ENCODE measurements at places on chromosomes 11 and 22. TPM values are rescaled to one million over a fixed set of nuclear protein-coding genes. Genes with fewer than 3 reads are reported as not detected.

GRCh38 chr11:19903620-19904069 lies 191.0 kb downstream of the NAV2 start:
- no peak for DNase-seq

GRCh38 chr22:29563652-29564460 lies 10.3 kb upstream of the THOC5 start:
- no peak for DNase-seq

DNA sequence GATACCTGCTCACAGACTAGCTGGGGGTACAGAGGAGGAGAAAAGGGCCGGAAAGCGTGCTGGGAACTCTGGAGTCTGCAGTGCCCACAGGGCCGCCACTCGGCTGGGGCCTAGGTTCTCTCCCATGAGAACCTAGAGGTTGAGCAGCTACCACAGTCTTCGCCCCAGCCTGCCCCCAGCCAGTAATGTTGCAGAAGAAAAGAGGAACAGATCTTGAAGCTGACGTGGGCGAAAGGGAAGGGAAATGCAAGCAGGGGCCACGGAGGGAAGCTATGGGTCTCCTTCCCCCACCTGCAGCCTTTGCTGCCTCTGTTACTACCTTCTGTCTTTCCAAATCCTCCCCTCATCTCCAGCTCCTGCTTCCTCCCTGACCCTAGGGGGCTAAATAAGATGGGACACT lies 28.8 kb upstream of the P2RY2 start:
- peak; percentile 66 for DNase-seq

Gene CST6
- total RNA-seq: not detected

Gene FAM83F
- 0.02 TPM for total RNA-seq

DNA sequence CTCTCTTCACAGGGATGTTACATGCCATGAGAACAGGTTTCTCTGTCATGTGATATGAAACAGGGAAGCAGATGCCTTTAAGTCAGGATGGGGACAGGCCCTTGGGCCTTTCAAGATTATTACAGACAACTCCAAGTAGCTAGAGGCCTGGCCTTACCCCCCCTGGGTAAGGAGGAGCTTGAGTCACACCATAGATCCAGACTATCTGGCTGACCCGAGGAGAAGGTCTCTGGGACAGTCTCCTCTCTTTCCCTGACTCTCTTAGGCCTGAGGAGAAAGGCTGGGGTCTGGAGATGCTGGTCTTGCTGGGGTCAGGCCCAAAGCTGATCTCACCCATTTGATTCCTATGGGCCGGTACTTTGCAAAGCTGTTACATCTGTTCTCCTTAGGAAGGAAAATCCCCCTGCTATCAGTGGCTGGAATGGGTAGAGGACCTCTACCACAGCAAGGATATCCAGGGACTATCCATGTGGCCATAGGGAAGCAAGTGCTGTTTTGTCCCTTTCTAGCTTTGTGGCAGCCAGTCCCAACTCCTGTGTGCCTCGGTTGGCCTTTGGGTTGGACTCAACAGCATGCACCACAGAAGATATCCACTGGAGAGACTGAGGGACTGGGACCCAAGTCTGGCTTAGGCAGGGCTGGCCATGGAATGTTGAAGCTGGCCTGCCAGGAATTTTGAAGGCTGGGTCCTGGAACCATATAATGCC lies 25.2 kb downstream of the RELT start:
- DNase-seq: no peak

DNA sequence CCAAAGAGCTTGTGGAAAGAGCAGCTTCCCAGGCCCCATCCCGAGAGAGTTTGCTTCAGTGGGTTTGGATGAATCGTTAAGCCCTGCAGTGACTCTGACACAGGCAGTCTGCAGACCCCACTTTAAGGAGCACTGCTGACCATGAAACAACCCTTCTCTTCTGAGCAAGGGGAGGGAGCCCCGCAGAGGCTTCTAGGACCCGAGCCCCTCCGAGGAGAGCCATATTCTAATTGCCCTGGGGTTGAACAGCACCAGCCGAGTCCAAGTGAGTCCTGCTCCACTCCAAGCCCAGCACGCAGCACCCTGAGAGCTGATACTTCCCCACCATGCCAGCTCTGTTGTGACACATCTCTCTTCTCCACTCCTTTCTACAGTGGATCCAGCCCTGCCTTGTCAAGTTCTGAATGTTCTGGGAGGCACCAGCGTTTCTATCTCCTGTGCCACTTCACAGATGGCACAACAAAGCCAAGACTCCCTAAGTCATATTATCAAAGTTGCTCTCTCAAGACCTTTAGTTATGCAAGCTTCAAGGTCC lies 10.4 kb downstream of the USP2 start:
- DNase-seq: peak; percentile 6

Gene RIC3
- 44.3 TPM for total RNA-seq

Gene OR10W1
- not detected for total RNA-seq

GRCh38 chr11:108622341-108622740 lies 28.8 kb upstream of the EXPH5 start:
- no peak for DNase-seq

Gene CCDC81
- 0.82 TPM for total RNA-seq

Gene PRPF19
- 143 TPM for total RNA-seq

DNA sequence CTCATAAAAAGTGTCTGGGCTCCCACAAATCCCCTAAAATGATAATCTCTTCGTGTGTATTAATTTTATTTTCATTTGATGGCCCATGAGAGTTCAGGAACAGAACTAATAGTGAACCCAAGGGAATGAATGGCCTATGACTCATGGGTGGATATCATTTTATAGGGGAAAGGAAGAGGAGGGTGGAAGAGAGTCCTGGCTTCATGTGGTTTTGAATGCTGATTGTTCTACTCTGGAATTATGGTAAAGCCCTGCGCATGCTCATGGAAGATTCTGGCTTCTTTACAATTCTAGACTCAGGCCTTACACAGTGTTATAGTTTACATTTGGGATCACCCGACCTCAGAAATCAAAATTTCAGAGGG lies 35.2 kb downstream of the MAML2 start:
- no peak for DNase-seq

Gene PRR33
- total RNA-seq: 0.16 TPM

DNA sequence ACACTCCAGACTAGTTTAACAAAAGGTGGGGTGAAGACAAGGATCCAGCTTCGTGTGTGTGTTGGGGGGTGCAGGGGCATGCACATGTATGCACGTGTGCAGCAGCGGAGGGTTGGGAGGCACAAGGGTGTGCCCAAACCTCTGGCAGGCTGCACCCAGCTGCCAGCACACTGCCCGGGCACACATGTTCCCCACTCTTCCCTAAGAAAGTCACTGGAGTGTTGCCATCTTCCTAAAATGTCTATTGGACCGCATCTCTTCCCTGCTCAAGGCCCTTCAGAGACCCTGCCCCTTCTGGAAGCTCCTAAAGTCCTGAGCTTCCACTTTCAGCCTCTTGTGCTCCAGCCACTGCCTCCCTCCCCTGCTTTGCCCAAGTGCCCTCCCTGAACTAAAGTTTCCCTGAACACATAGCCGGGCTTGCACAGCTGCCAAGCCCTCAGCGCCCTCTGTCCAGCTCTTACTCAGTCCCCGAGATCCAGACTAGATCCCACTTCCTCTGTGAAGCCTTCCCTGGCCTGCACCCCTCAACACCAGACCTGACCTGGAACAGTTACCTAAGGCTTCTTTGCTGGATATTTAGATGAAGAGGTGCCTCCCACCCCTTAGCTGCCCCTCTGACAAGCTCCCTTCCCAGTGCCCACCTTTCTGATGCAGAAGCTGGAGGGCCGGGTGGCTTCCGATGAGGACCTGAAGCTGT lies 6.0 kb downstream of the CFL1 start:
- DNase-seq: no peak

- DNase-seq: no peak
These were observed 21.1 kb upstream of the SLC5A12 start for GRCh38 chr11:26742966-26743365.

All from activated B cell treated with CpG ODN at 0.5 μM for 24 hours (primary cell).